Left lung (tissue), 14 donors: ENCODE measurements at places on chromosomes 7 and 10. TPM values are rescaled to one million over a fixed set of nuclear protein-coding genes. Genes with fewer than 3 reads are reported as not detected.

The FOXI2 gene
- not detected for polyA plus RNA-seq

The EGFR gene
- polyA plus RNA-seq: 53.0 TPM

The TRIM73 gene
- polyA plus RNA-seq: 3.9 TPM

The ACHE gene
- 1.6 TPM for polyA plus RNA-seq

The BMPR1A gene
- 87.2 TPM for polyA plus RNA-seq

The RARRES2 gene
- polyA plus RNA-seq: 155 TPM

The CYP3A7 gene
- polyA plus RNA-seq: 0.79 TPM

The C1GALT1 gene
- 24.9 TPM for polyA plus RNA-seq

The OPALIN gene
- not detected for polyA plus RNA-seq

The OGDHL gene
- 0.81 TPM for polyA plus RNA-seq

The GRID2IP gene
- 1.3 TPM for polyA plus RNA-seq

- no peak for DNase-seq
Observed at GRCh38 chr7:34162027-34162565, 256.8 kb downstream of the BMPER start.

- DNase-seq: no peak
Observed at GRCh38 chr7:137774793-137775201, 72.0 kb downstream of the DGKI start.

DNA sequence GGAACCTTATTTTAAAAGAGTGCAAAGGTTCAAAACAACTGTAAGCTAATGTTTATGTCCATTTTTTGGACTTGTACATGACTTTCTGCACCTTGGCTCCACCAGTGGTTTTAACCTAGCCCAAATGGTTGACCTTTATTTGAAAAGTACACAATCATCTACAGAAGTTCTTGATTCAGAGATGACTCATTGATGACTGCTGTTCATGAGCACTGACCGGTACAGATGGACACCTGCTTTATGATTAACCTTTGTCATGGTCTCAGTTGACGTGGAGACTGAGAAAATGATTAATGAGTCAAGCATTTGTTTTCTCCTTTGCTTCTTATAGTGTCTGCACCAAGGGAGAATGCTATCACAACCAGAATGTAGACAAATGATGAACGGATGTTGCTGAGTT, 55.7 kb upstream of the PTER start:
- DNase-seq: no peak

DNA sequence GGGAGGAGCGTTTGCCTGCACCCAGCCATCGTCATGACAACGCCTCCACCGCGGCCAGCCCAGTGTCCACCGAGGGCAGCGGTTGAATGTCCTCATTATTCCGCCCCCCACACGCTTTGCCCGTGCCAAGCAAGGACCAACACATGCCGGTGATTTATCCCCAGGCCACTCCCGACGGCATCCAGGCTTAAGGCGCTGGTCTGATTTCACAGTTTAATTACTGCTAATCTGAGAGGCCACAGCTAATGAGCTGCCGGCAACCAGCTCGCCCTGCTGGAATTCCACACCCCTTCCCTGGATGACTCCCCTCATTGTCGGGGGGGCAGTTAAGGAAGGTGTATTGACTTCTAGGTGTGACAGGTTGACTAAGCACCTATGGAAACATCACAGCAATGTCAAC, 432.3 kb downstream of the DNAJB6 start:
- DNase-seq: no peak

DNA sequence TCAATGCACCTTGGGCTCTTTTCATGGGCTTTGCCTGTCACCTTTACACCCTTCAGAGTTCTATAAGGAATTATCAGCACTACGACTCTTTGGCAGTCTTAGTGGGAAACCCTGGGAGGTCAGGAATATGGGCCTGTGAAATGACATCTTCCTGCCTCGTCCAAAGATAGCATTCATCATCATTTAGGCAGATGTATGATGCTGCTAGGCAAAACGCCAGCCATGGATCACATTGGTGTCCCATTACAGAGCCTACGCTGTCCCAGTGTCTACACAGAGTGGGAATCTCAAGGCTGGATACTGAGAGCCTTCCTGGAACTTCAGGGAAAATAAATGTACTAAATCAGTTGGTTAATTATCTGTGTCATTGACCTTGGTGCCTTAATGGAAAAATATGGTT, 259.4 kb upstream of the CELF2 start:
- no peak for DNase-seq

- DNase-seq: no peak
Observed at GRCh38 chr7:106285855-106286492, 1.2 kb upstream of the NAMPT start.

- no peak for DNase-seq
Observed at GRCh38 chr10:485776-486175, 203.7 kb downstream of the DIP2C start.

GRCh38 chr10:32376771-32377170, 29.8 kb upstream of the EPC1 start:
- DNase-seq: no peak

DNA sequence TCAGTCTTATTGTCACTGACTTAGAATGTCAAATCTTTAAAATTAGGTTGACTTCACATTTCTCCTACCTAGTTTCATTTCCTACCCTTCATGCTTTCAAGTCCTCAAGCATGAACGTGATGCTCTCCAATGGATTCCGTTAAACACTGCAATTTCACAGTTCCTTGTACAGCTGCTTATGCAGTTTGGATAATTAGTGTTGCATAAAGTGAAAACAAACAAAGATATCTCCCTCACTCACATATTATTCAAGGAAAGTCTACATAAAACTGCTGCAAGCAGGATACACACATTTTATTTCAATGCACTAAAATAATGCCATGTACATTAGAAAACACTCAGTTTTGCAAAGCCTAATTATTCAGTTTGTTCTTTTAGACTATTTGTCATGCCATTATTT, 214.0 kb downstream of the CRPPA start:
- DNase-seq: no peak

GRCh38 chr10:29949411-29950011, 109.9 kb downstream of the JCAD start:
- no peak for DNase-seq

GRCh38 chr10:111440501-111440900, 363.7 kb downstream of the ADRA2A start:
- no peak for DNase-seq

DNA sequence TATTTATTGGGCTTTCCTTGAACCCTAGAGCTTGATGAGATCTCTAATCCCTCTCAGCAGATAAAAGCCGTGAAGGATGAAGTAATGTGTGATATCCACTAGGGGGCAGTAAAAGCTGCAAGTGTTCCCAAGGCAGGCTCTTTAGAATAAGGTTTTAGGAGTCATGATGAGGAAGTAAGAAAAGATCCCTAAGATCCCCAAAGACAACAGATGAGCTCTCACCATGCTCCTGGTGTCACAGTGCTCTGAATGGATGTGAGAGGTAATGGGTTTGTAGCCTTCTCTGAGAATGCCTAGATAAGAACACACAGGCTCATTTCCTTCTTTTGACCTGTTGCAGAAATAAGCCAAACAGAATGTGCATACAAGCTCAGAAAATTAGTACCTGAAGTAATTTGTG, 70.4 kb upstream of the ITPRID1 start:
- DNase-seq: no peak

- DNase-seq: peak; percentile 97
Observed at GRCh38 chr10:17228091-17229015, at the start of gene VIM. TSS of gene VIM (plus strand) at chr10:17228241. CDS start at chr10:17229423, 1,182 bp downstream.

DNA sequence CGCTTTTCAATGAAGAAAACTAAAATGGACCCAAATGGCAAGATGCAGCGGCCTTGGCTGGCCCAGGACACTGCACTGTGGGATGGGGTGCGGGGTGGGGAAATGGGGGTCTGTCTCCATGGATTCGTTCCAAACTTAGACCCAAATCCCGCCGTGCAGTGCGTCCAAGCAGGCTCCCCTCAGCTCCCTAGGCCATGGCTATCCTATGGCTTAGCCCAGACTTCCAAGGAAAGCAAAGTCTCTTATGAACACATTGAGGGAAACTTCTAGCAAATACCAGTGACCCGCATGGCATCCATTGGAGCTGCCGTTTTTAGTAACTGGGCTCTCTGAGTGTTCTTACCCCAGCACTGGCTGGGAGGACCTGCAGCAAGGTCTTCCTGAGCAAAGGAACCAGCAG, 122.5 kb downstream of the EBF3 start:
- no peak for DNase-seq

DNA sequence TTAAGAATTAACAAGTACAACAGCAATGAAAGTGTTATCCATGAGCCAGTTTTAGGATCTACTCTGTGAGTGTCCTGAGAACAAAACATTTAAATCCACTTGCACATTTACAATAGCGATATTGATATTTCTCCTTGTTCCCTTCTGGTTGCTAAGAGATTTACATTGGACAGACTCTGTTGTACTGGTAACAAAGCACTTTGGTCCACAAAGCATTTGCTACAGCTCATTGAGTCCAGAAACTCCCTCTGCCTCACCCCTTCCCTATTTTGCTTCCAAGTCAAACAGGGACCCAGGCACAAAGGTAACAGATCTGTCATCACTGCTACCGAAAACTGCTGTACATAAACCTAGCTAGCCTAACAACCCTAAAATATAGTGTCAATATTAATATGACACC, 2.1 kb downstream of the ANK3 start:
- DNase-seq: no peak

- DNase-seq: no peak
Observed at GRCh38 chr7:22894546-22894945, 71.9 kb upstream of the TOMM7 start.

- no peak for DNase-seq
Observed at GRCh38 chr7:21412410-21412851, 15.5 kb upstream of the SP4 start.

DNA sequence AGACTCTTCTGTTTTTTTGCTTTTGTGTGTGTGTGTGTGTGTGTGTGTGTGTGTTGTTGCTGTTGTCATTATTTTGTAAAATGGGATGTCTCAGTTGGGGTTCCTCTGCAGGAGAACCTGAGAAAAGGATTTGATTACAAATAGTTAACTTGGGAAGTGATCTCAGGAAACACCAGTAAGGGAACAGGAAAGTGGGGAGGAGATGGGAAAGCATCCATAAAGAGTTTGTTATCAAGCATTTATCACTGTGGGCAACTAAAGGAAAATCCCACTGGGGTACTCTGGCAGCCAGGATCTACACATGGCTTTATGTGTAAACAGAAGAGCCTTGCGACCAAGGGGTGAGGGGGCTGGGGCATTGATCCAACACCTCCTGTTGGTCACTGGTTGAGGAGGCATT, 485.4 kb downstream of the KCNMA1 start:
- no peak for DNase-seq

GRCh38 chr10:12050528-12050927, 7.9 kb upstream of the UPF2 start:
- no peak for DNase-seq

DNA sequence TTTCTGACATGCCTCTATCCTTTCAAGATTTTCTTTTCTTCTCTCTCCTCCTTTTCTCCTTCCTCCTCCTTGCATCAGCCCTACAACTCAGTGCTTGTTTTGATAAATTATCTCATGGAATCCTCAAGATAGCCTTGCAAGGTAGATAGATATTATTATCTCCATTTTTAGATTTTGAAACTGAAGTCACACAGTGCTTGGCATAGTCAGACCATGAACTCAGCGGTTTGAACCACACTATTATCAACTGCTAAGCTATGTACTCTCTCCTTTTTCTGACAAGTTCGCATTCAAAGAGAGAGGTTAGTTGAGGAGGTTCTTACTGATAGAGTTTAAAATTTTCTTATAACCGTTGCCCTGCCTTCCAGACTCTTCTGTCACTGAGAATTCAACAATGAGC, 79.1 kb downstream of the SUGCT start:
- no peak for DNase-seq

GRCh38 chr10:121152033-121152432, 300.9 kb downstream of the WDR11 start:
- no peak for DNase-seq

DNA sequence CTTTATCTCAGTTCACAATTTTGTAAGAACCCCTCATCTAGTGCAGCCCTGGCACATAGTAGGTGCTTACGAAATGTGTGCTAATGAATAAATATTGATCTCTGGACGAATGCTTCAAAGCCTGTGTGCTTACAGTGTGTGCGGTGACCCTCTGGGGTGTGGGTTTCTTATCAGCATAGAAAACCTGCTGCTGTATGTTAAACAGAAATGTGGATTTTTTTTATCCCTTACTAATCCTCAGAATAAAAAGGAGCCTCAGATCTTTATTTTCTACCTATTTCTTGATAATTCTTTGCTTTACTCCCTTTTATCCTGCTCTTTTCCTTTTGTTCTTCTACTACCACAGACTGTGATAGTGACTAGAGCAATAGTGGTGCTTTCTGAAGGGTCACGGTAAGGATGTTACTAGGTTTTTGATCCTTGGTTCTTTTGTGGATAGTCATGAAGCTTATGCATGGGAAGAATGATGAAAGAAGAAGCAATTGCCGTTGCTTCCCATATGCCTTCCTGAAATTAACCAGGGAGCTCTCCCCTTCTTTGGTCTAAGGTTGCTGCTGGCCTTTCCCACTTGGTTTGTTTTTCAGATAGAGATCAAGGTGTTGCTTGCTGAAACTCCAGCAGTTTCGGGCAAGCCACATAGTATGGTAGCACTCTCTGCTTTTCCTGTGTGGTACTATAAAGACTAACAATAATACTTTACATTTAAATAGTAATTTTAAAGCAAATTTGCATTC, 44.7 kb downstream of the SPAG6 start:
- no peak for DNase-seq

DNA sequence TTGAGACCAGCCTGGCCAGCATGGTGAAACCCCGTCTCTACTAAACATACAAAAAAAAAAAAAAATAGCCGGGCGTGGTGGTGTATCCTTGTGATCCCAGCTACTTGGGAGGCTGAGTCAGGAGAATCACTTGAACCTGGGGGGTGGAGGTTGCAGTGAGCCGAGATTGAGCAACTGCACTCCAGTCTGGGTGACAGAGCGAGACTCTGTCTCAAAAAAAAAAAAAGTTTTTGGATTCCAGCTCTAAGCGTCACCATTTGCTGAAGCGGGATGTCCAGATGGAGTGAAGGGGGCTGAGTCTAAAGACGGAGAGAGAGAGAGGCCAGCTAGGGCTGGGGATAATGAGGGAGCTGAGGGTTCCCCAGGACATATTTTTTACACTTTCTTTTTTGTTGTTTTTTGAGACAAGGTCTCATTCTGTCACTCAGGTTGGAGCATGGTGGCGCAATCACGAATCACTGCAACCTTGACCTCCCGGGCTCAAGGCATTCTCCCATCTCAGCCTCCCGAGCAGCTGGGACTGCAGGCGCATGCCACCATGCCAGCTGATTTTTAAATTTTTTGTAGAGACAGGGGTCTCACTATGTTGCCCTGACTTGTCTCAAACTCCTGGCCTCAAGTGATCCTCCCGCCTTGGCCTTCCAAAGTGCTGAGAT, 9.4 kb upstream of the HK1 start:
- no peak for DNase-seq

DNA sequence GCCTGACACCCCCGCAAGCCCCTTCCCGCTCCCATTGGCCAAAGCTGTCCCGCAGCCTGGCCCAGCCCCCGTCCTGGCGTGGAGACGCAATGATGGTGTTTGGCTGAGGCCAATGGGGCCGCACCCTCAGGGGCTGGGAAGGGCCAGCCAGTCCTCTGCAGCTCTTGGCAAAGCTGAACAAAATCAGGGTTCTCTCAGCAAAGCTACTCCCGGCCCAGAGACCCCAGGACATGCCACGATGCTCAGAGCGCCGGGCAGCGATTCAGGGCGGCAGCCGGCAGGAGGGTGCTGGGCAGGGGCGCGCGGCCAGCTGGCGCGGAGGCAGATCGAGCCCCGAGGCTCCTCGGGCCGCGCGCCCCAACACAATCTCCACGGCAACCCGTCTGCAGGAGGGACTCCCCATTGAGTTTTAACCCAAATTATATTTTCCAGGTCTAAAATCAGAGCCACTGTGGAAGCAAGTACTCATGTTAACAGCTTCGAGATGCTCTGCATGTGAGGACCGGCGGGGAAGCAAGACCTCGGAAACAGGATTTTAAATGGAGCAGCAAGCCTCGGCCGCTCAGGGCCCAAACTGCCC, 8.8 kb upstream of the CNPY1 start:
- DNase-seq: no peak

GRCh38 chr10:53664282-53665019, 891.9 kb upstream of the MBL2 start:
- peak; percentile 66 for DNase-seq
